ENCODE measurements at places on chromosomes 12 and 14.

- DNase-seq, result no peak
Observed at GRCh38 chr14:54627219-54627539, 60.3 kb downstream of the SAMD4A start.

- DNase-seq, result no peak
Observed at GRCh38 chr12:79595273-79595672, 95.5 kb downstream of the PAWR start.

GRCh38 chr12:2490831-2491230 is 303.9 kb upstream of the FKBP4 start:
- DNase-seq, result no peak

GRCh38 chr12:124480469-124481256 is 86.7 kb downstream of the NCOR2 start:
- DNase-seq, result peak; percentile 31

GRCh38 chr14:49769171-49769570 is 1.2 kb downstream of the KLHDC2 start:
- DNase-seq, result no peak
